CD14-positive monocyte (primary cell): ENCODE measurements at places on chromosomes 7 and 10. TPM values are rescaled to one million over a fixed set of nuclear protein-coding genes. Genes with fewer than 3 reads are reported as not detected.

- H3K4me3 ChIP-seq: no peak overlapping the region
- no peaks in the 10 kb centered on the region for H3K36me3 ChIP-seq
- H3K27me3 ChIP-seq: no peaks in the 10 kb centered on the region
- DNase-seq: no peak
- H3K27ac ChIP-seq: no peak overlapping the region
- H3K4me1 ChIP-seq: no peaks in the 10 kb centered on the region
These were observed 44.4 kb downstream of the TACC2 start for GRCh38 chr10:122033224-122033926.

DNA sequence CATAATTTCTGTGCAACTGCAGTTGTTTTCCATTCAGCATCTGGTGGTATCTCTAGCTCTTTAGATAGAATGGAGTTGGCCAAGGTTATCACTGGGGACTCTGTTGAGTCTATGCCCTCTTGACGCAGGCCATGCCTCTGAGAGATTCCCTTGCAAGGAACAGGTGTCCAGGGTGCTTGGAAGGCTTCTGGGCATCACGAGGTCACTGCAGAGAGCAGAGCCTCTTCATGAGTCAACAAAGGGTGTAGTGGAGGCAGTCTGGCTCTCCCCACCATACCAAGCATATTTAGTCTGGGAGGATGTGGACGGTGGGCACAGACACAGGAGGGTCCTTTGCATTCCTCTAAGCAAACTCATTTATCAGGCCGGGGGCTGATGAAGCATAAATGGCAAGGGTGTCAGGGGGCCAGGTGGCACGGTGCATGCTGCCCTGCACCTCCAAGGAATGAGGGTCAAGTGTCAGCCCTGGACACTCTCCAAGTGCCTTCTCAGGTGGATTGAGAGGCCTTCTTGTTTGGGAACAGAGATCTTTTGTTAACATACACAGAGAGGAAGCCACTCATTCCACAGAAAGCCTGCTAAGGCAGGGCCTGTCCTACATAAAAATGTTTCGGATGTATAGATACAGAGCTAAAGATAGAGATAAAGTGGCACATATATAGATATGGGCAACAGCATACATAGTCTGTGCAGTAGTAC lies 328.6 kb downstream of the INHBA start:
- H3K27me3 ChIP-seq: no peaks in the 10 kb centered on the region
- H3K27ac ChIP-seq: no peak overlapping the region
- no peaks in the 10 kb centered on the region for H3K4me1 ChIP-seq

- DNase-seq: peak; percentile 83
- H3K27me3 ChIP-seq: no peaks in the 10 kb centered on the region
- peak overlapping the region; percentile 59 for H3K27ac ChIP-seq
- no peaks in the 10 kb centered on the region for H3K36me3 ChIP-seq
- peak overlapping the region; percentile 64 for H3K4me3 ChIP-seq
- peaks cover 45% of the 10 kb centered on the region for H3K4me1 ChIP-seq
These were observed 13.3 kb upstream of the DDIT4 start for GRCh38 chr10:72260239-72260975.

DNA sequence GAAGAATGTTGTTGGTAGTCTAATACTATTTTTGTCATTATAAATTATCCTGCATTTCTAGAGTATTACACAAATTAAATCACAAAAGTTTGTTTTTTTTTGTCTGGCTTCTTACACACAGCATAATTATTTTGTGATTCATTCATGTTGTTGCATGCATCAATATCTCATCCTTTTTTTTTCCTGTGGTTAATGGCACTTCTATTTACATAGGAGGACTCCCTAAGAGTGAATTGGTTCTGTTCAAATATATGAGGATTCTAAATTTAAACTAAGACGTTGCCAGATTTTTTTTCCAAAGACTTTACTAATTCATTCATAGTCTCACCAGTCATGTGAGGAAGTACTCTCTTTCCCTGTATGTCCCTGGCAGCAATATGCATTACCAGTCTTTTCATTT lies 303.3 kb downstream of the GPR37 start:
- H3K4me1 ChIP-seq: no peaks in the 10 kb centered on the region
- H3K36me3 ChIP-seq: no peaks in the 10 kb centered on the region
- H3K27ac ChIP-seq: no peak overlapping the region
- DNase-seq: no peak

GRCh38 chr7:150949564-150949963 lies 28.6 kb downstream of the KCNH2 start:
- H3K36me3 ChIP-seq: no peaks in the 10 kb centered on the region
- no peak overlapping the region for H3K4me3 ChIP-seq
- no peaks in the 10 kb centered on the region for H3K4me1 ChIP-seq

GRCh38 chr10:53997953-53998352 lies 803.1 kb downstream of the PCDH15 start:
- no peaks in the 10 kb centered on the region for H3K36me3 ChIP-seq
- DNase-seq: no peak
- H3K4me3 ChIP-seq: no peak overlapping the region
- H3K27me3 ChIP-seq: no peaks in the 10 kb centered on the region

- H3K27ac ChIP-seq: no peak overlapping the region
- H3K4me1 ChIP-seq: no peaks in the 10 kb centered on the region
- no peaks in the 10 kb centered on the region for H3K36me3 ChIP-seq
- DNase-seq: no peak
- H3K27me3 ChIP-seq: no peaks in the 10 kb centered on the region
These were observed 108.7 kb upstream of the DPP6 start for GRCh38 chr7:153943457-153943856.

- DNase-seq: peak; percentile 88
- peaks cover 24% of the 10 kb centered on the region for H3K36me3 ChIP-seq
- peak overlapping the region; percentile 19 for H3K27ac ChIP-seq
- H3K4me3 ChIP-seq: peak overlapping the region; percentile 88
- H3K27me3 ChIP-seq: no peaks in the 10 kb centered on the region
These were observed 1.2 kb upstream of the SMNDC1 start for GRCh38 chr10:110305767-110306451.

- H3K36me3 ChIP-seq: no peaks in the 10 kb centered on the region
- H3K4me1 ChIP-seq: no peaks in the 10 kb centered on the region
- H3K4me3 ChIP-seq: no peak overlapping the region
- no peak for DNase-seq
- no peak overlapping the region for H3K27ac ChIP-seq
These were observed 483.1 kb downstream of the GALNT17 start for GRCh38 chr7:71615017-71615416.

DNA sequence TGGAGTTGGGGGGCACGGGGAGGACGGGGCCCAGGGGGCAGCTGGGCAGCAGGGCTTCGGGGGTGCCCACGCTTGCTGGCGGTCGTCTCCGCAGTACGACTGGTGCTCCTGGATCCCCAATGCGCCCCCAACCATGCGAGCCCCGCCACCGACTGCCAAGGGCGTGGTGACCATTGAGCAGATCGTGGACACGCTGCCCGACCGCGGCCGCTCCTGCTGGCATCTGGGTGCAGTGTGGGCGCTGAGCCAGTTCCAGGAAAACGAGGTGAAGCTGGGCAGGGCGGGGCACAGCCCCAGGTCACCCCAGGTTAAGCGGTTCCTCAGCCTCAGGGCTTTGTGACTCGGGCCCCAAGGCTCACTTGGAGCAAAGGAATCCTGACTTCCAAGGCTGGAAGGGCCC lies 70.0 kb downstream of the ALOX5 start:
- peaks cover 44% of the 10 kb centered on the region for H3K36me3 ChIP-seq
- H3K27ac ChIP-seq: no peak overlapping the region
- H3K4me3 ChIP-seq: no peak overlapping the region
- no peak for DNase-seq
- no peaks in the 10 kb centered on the region for H3K27me3 ChIP-seq

- no peak for DNase-seq
- H3K27ac ChIP-seq: no peak overlapping the region
- no peaks in the 10 kb centered on the region for H3K4me1 ChIP-seq
- no peak overlapping the region for H3K4me3 ChIP-seq
- H3K27me3 ChIP-seq: no peaks in the 10 kb centered on the region
These were observed 14.2 kb downstream of the ANK3 start for GRCh38 chr10:60375293-60376004.

DNA sequence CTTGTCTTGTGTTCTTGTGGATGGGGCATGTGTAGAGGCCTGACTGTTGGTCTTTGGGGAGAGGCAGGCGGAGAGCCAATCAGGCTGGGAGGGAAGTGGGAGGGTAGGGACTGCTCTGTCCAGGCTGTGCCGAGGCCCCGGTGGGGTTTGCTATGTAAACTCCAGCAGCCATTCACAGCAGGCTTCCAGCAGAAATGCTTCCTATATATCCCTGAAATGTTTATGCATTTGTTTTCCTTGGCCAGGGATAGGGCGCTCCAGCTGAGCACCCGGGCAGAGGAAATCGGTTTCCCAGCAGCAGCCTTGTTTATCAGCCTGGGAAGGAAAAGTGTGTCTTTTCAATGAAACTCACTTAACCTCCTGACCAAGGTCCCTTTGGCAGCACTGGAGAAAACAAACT lies 18.3 kb upstream of the AQP1 start:
- no peaks in the 10 kb centered on the region for H3K36me3 ChIP-seq
- no peak overlapping the region for H3K27ac ChIP-seq

GRCh38 chr7:391411-391951 lies 101.5 kb downstream of the FOXL3 start:
- no peaks in the 10 kb centered on the region for H3K36me3 ChIP-seq
- H3K4me1 ChIP-seq: no peaks in the 10 kb centered on the region
- no peak for DNase-seq
- H3K27me3 ChIP-seq: no peaks in the 10 kb centered on the region

DNA sequence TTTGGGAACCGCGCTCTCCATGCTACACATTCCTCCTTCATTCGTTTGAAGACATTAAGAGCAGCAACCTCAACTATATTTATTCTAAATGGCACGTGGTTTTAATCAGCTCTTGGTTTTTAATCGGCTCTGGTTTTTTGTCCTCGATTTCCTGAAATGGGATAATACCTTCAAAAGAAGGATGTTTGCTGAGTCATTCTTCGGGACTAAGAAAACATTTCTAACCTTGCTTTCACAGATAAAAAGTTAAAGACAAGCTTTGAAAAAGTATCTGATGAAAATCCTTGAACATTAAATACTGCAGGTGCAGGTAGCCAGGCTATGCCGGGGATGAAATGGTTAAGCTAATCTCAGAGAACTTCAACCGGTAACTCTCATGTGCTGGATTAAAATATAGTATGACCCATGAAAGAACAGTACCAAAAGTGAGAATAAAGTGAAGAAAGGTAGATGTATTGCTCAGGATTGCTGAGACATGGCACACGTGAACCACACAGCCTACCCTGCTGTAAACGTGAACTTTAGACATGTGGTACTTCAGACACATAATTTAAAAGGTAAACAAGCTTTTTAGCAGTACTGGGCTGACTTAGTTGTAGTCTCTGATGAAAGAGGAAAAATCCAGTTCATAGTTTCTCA lies 89.1 kb downstream of the PTPRN2 start:
- H3K4me3 ChIP-seq: no peak overlapping the region
- no peak for DNase-seq
- H3K27ac ChIP-seq: no peak overlapping the region

DNA sequence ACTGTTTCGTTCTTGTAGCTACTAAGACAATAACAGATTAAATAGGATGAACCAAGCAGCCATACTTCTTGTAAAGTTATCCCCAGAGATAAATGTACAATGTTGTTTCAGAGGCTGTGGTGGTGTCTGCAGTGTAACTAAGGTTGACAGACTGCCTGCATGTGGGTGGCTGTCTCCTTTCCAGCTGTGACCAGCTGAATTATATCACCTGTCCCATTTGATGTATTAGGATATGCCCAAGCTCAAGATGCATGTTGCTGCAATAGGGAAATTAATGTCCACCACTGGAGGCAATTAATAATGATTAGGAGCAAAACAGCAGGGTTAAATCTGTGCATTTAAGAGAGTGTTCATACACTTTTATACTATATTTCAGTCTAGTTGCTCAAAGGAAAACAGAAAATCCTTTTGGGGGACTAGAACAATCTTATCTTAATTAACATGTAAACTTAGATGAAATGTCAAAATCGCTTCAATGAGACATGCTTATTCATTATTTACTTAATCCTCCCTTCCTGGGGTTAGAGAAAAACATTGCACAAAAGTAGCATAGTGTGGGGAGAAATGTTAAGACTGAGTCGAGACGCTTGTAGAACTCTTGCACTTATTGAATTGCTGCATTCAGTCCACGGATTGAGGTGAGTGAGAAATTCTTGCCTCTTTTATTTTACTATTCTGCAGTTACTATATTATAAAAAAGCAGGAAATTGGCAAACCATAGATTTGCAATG lies 269.0 kb downstream of the SNX10 start:
- no peak overlapping the region for H3K4me3 ChIP-seq
- no peak for DNase-seq
- no peaks in the 10 kb centered on the region for H3K27me3 ChIP-seq
- H3K36me3 ChIP-seq: no peaks in the 10 kb centered on the region
- no peak overlapping the region for H3K27ac ChIP-seq
- H3K4me1 ChIP-seq: no peaks in the 10 kb centered on the region

- H3K27ac ChIP-seq: no peak overlapping the region
- H3K4me3 ChIP-seq: no peak overlapping the region
- no peaks in the 10 kb centered on the region for H3K27me3 ChIP-seq
- H3K4me1 ChIP-seq: peaks cover 13% of the 10 kb centered on the region
- no peaks in the 10 kb centered on the region for H3K36me3 ChIP-seq
These were observed 111.2 kb downstream of the PTPRN2 start for GRCh38 chr7:158476331-158476932.

DNA sequence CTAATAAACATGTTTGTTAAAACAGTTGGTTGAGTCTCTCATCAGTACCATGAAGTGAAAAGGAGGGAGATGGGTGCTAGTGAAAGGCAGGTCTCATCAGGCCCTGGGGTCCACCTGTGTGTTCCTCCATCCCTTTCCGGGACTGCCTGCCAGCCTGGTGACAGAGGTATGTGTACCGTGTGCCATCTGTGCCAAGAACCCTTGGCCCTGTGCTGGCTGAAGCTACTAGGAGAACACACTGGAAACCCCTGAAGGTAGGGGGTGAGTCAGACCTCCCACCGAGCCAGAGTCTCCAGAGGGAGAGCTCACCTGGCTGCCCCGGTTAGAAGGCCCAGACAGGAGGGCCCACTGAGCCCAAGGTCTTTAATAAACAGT lies 2.3 kb downstream of the DDIT4 start:
- H3K27ac ChIP-seq: no peak overlapping the region
- H3K27me3 ChIP-seq: no peaks in the 10 kb centered on the region
- H3K36me3 ChIP-seq: no peaks in the 10 kb centered on the region
- DNase-seq: no peak

DNA sequence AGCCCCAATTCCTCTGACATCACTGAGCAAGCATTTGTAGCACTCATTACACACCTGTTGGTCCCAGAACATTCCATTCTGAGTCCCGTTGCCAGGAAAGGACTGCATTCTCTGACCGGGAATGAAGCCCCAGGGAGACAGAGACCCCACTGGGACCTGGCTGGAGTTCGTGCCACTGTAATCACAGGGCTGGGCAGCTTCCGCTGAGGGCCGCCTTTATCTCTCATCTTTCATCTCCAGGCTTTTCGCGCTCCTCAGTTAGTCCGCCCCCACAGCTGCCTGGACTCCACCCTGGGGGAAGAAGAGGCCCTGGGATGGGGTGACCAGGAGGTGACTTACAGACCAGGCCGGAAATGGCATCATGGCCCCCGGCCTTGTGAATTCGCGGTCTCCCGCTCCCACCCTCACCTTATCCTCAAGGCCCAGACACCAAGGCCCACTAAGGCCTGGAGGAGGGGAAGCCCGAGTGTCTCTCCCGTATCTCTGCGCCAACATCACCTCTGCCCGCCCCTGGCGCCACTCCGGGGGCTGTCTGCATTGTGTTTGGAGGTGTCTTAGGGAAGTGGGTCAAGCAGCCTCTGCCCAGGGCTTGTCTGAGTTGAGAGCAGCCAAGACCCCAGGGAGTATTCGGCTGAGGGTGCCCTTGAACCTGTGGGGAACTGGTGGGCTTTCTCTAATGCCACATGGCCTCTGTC lies 75.4 kb downstream of the PROSER2 start:
- H3K4me1 ChIP-seq: no peaks in the 10 kb centered on the region
- no peaks in the 10 kb centered on the region for H3K36me3 ChIP-seq
- H3K27ac ChIP-seq: no peak overlapping the region

The CNPY1 gene
- not detected for polyA plus RNA-seq

The LIPF gene
- not detected for polyA plus RNA-seq
